ENCODE measurements at places on chromosomes 12 and 14.
A peak's percentile ranks its signal among the peaks of the same experiment; 100 is the strongest.

DNA sequence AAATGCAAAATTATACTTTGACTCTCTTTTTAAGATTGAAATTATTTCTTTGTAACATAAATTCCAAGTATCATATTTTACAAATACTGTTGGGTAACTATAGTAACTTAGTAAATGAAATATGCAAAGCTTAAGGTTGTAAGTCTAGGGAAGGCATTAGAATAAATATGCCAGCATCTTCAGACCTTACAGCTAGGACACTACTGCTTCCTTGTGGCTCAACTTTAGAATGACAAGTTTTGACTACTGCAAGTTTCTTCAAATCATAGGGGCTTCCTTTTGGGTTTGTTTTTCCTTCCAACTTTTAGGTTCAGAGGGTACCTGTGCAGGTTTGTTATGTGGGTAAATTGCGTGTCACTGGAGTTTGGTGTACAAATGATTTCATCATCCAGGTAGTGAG, 17.7 kb upstream of the ANP32D start:
- peak; percentile 40 for DNase-seq

DNA sequence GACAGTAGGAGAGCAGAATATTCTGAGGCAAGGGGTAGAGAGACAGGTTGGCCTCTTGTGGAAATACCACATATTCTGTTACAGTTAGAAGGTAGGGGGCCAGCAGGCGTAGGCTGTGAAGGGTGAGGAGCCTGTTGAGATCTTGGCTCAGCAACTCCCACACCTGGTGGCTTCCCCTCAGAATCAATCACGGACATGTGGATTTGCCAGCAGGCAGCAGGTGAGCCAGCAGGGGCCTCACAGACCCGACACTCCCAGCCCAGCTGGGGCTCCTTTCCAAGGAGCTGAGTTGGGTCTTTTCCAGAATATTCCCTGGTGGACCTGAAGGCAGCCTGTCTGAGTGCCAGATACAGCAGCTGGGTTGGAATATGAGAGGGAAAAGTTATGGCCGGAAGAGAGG, 150.0 kb upstream of the CRY1 start:
- DNase-seq: no peak

DNA sequence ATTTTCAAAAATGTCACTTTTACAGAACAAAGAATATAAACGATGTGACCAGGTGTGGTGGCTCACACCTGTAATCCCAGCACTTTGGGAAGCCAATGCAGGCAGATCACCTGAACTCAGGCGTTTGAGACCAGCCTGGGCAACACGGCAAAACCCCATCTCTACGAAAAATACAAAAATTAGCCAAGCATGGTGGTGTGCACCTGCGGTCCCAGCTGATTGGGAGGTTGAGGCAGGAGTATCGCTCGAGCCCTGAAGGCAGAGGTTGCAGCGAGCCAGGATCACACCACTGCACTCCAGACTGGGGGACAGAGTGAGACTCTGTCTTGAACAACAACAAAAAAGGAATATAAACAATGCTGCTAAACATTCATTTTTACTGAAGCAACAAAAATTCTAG, 15.2 kb downstream of the HEATR5A start:
- DNase-seq: no peak

- no peak for DNase-seq
Observed at GRCh38 chr14:34184126-34184525, 233.3 kb upstream of the EGLN3 start.

- no peak for DNase-seq
Observed at GRCh38 chr14:89029961-89030694, 205.7 kb downstream of the TTC8 start.

GRCh38 chr12:113766879-113767878, 198.9 kb downstream of the RBM19 start:
- no peak for DNase-seq

DNA sequence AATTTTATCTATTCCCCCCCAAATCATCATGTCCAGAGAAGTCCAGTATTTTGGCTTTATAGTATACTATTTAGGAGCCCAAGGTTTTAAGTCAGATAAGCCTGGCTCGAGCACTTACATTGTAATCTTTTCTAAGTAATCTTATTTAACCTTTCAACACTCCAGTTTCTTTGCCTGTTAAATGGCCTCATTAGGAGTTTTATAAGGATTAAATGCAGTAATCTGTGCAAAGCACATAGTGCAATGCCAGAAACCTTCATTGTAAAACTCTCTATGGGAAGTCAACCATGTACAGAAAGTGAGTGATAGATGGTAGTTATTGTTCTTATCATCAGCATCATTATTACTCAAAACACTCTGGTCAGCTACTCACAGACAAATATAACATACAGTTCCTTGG, 1330.4 kb downstream of the SLC16A7 start:
- DNase-seq: no peak

DNA sequence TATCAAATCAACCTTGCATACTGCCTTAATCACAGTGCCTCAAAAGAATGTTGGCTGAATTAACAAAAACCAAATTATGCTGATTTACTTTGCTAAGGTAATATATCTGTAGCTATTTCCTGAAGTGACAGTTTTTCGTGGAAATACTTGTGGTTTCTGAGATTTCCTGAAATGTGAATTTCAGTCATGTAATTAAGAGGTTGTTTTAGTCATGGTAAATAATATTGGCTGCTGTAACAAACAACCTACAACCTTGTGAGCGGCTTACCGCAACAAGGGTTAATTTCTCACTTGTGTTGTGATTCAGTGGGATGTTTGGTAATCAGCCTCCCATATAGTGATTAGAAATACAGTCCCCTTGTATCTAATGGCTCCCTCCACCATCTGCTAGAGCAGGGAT, 387.9 kb downstream of the NELL2 start:
- no peak for DNase-seq

- DNase-seq: no peak
Observed at GRCh38 chr14:87108726-87109125, 884.3 kb downstream of the GALC start.

DNA sequence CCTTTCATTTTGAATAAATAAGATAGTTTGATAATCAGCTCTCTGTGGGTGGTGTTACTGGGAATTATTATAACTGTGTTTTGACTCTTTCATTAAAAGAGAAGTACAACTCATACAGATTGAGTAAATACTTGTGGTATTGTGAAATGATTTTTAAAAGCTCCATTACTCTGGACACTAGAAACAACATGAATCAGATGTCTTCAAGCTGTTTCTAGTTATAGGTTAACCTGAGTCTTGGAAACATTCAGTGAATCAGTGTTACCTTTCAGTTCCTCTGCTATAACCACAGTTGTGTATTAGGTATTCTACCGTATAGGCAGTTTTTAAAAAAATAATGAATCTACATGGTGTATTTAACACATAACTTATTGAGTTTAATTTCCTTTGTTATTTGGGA, 128.4 kb upstream of the SSTR1 start:
- no peak for DNase-seq

DNA sequence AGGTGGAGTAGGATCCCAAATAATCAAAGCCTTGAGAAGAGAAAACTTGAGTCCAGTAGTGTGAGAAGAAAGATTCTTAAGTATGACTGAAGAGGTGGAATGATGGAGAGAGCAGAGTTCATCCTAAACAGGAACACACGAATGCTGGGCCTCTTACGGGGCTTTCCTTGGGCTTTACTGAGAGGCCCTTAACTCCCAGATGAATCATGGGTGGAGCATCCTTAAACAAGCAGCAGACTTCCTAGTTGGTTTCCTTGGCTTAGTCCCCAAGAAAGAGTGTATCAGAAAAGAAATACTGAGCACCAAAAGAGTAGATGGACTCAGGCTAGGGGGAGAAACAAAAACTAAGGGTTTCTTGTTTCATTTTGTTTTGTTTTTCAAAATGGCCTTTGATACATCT, 132.5 kb downstream of the GPR135 start:
- no peak for DNase-seq

DNA sequence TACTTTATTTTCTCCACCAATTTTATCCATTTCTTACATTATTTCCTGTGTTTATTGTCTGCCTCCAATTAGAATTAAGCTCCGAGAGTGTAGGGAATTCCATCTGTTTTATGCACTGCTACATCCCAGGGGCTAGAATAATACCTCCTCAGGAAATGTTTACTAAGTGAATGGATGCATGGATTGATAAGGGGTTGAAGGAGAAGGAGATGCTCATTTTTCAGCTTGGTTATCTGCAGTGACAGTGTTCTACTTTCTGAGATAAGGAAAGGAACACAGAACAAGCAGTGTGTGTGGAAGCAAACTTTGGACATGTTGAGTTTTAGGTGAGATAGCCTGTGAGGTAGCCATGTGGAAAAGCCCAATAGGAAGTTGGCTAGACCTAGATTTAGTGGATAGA, 164.6 kb upstream of the HMGA2 start:
- no peak for DNase-seq

- no peak for DNase-seq
Observed at GRCh38 chr14:88611878-88612277, 49.0 kb downstream of the ZC3H14 start.

DNA sequence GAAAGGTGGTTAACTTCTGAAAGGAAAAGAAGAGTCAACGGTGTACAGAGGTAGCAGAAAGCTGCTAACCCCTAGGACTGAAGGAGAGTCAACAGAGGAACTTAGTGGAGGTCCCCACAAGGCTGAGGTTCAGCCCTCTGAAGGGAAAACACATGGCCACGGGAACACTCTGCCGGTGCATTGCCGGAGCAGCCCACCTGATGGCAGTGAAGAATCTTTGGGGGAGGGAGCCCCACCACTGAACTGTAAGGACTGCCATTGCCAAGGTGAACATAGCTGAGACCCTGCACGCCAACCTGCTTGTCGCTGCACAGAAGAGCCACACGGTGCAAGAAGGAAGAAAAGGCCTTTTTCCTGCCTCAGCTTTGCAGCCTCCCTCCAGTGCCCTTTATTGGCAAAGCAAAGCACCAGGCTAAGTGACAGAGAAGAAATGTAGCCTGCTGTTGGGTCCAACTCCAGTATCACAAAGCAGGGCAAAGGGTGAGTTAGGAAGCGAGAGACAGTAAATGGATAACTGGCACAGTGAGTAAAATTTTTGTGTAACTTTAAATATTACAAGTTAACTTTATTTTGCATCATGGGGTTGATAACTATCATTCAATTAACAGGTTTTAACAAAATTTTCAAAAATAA, 76.9 kb downstream of the LIN52 start:
- DNase-seq: peak; percentile 16

- no peak for DNase-seq
Observed at GRCh38 chr14:100082723-100083122, 17.5 kb downstream of the EVL start.

GRCh38 chr12:25025951-25026490, 77.1 kb upstream of the BCAT1 start:
- no peak for DNase-seq

- DNase-seq: no peak
Observed at GRCh38 chr12:6959058-6959804, 8.1 kb downstream of the PTPN6 start.

- no peak for DNase-seq
Observed at GRCh38 chr12:17322090-17322489, 716.1 kb upstream of the LMO3 start.

DNA sequence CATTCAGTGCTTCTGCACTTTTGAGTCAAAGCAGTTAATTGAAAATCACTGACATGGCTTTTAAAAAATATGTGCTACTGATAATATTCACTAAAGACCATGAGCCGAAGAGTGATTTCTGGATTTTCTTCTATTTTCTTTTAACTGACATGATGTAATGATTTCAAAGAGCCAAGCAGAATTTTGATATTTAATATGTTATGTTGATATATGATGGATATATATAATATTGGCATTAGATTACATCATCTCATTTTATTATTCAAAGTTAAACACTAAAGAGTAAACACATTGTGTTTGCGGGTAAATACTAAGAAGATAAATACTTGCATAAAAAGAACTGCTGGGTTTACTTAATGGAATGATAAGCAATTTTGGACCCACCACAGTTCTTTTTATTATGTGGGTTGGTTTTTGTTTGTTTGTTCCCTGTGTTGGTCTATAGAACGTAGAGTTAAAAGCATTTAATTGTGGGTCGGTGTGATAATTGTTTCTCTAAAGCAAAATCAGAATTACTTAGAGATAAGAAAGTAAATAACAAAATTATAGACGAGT, 692 bp downstream of the SPIC start:
- no peak for DNase-seq

DNA sequence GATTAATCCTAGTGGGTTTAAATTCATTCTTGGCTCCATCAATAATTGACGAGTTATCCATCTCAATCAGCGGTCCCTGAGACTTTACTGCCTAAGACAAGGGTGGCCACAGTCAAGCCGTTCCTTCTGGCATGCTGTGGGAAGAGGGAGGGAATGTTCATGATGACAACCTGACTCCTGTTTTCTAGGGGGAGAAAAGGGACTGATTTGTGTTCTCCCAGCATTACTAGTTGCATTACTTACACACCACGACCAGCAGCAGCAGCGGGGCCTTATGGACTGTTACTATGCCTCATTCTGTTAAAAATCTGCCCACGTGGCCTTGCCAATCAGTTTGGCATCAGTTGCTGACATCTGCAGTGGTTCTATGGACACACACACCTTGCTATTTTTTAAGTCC, 29.9 kb downstream of the PLEKHG7 start:
- no peak for DNase-seq

DNA sequence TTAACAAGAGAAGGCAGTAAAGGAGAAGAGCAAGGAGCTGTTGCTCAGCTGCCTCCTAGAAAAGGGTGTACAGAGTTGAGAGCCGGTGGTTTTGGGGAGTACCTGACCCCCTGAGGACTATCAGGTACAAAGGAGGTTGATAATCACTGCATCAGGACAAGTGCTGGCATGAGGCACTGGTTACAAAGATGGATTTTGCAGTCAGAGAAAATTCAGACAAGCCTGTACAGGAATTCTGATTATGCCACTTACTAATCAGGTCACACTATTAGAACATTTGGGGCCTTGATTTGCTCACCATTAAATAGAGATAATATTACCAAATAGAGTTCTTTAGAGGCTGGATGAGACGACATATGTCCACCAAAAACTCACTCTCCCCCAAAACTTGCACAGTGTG, 450.9 kb upstream of the TMPO start:
- DNase-seq: no peak

DNA sequence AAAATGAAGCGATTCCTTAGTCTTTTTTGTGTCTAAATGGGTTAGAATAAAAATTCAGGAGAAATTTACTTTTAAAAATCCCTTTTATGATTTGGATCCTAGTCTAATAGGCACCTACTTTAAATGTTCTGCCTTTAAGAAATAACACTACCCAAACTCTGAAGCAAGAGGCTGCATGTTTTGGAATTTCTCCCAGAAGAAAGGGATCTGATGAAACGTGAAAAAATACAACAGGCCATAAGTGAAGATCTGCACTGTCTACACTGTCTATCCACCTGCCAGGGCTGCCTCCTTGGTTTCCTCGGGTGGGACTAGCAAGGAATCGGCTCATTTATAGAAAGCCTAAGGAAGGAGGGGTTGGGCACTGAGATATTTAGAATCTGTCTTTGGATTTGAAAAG, 22.1 kb downstream of the ACVR1B start:
- no peak for DNase-seq

Measured in D341Med (cell line).